ENCODE measurements at places on chromosomes 6 and 20. TPM values are rescaled to one million over a fixed set of nuclear protein-coding genes. Genes with fewer than 3 reads are reported as not detected.

The TMC2 gene
- not detected for polyA plus RNA-seq

The PHACTR3 gene
- polyA plus RNA-seq = not detected

The PGC gene
- not detected for polyA plus RNA-seq

The CLPSL1 gene
- not detected for polyA plus RNA-seq

The FAM209A gene
- polyA plus RNA-seq = not detected

The PRDM13 gene
- polyA plus RNA-seq = not detected

The ITPA gene
- 81.3 TPM for polyA plus RNA-seq

The CENPW gene
- 67.1 TPM for polyA plus RNA-seq

The SNAI1 gene
- polyA plus RNA-seq = 6.4 TPM

The DSP gene
- polyA plus RNA-seq = 0.01 TPM

DNA sequence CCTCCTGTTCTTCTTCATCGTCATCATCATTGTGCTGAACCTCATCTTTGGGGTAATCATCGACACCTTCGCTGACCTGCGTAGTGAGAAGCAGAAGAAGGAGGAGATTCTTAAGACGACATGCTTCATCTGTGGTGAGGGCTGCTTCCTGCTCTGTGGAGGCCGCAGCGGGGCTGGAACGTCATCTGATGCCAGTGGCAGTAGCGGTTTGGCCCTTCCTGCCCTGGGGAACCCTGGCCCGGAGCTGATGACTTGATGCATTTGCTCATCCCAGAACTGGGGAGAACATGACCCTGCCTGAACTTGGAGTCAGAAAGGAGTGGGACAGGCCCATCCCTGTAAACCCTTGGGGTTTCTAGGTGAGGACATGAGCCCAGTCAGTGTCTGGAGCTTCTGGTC lies 18.7 kb downstream of the UQCC2 start:
- H3K27me3 ChIP-seq = no peaks in the 10 kb centered on the region
- H3K4me1 ChIP-seq = peaks cover 5% of the 10 kb centered on the region

- H3K4me3 ChIP-seq = no peak overlapping the region
- no peaks in the 10 kb centered on the region for H3K36me3 ChIP-seq
- no peaks in the 10 kb centered on the region for H3K4me1 ChIP-seq
- H3K27me3 ChIP-seq = peaks cover 4% of the 10 kb centered on the region
- no peak overlapping the region for H3K27ac ChIP-seq
Observed at GRCh38 chr20:17543531-17544131, 12.5 kb upstream of the BFSP1 start.

- H3K27me3 ChIP-seq = no peaks in the 10 kb centered on the region
- no peak for DNase-seq
- H3K36me3 ChIP-seq = no peaks in the 10 kb centered on the region
- H3K4me3 ChIP-seq = no peak overlapping the region
- H3K27ac ChIP-seq = no peak overlapping the region
Observed at GRCh38 chr6:147961481-147962141, 381.0 kb upstream of the SASH1 start.

DNA sequence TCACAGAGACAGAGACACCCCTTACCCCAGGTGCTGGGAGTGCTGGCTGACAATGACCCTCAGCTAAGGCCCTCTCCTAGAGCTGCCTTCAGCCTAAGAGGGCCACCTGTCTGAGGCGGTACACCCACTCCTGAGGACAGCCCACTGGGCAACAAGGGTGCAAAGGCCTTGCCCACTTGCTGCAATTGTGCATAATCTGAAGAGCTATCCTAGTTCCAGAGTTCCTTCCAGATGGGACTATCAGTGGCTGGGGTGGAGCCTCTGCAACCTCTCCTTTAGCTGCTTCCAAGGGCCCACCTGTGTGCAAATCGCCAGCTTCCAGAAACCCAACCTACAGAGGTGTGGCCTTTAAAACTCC lies 87.5 kb downstream of the PREX1 start:
- H3K27me3 ChIP-seq = no peaks in the 10 kb centered on the region
- no peak overlapping the region for H3K4me3 ChIP-seq
- no peak overlapping the region for H3K27ac ChIP-seq
- DNase-seq = no peak
- H3K36me3 ChIP-seq = peaks cover 2% of the 10 kb centered on the region
- H3K4me1 ChIP-seq = no peaks in the 10 kb centered on the region

DNA sequence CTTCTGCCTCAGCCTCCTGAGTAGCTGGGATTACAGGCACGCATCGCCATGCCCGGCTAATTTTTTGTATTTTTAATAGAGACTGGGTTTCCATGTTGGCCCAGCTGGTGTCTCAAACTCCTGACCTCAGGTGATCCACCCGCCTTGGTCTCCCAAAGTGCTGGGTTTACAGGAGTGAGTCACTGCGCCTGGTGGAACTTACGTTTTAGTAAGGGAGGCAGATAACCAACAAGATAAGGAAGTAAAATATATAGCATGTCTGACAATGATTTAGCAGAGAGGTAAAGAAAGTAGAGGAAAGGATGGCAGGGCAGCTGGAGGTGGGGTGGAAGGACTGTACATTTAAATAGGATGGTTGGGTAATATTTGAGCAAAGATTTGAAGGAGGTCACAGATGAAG lies 12.8 kb upstream of the MYMX start:
- H3K36me3 ChIP-seq = no peaks in the 10 kb centered on the region
- peaks cover 34% of the 10 kb centered on the region for H3K4me1 ChIP-seq
- H3K27me3 ChIP-seq = no peaks in the 10 kb centered on the region
- no peak overlapping the region for H3K4me3 ChIP-seq

- H3K4me3 ChIP-seq = no peak overlapping the region
- no peak overlapping the region for H3K27ac ChIP-seq
- no peaks in the 10 kb centered on the region for H3K36me3 ChIP-seq
- H3K27me3 ChIP-seq = peaks cover 2% of the 10 kb centered on the region
Observed at GRCh38 chr6:25316626-25317025, 37.5 kb downstream of the CARMIL1 start.

GRCh38 chr6:33108307-33108706 lies 32.5 kb downstream of the HLA-DPB1 start:
- H3K4me1 ChIP-seq = no peaks in the 10 kb centered on the region
- peaks cover 6% of the 10 kb centered on the region for H3K27me3 ChIP-seq
- DNase-seq = no peak
- no peaks in the 10 kb centered on the region for H3K36me3 ChIP-seq

GRCh38 chr6:3506751-3507383 lies 50.0 kb upstream of the SLC22A23 start:
- peaks cover 44% of the 10 kb centered on the region for H3K27me3 ChIP-seq
- H3K4me1 ChIP-seq = peaks cover 5% of the 10 kb centered on the region
- no peaks in the 10 kb centered on the region for H3K36me3 ChIP-seq

- no peaks in the 10 kb centered on the region for H3K27me3 ChIP-seq
- no peaks in the 10 kb centered on the region for H3K36me3 ChIP-seq
- H3K4me3 ChIP-seq = no peak overlapping the region
- no peaks in the 10 kb centered on the region for H3K4me1 ChIP-seq
- no peak for DNase-seq
Observed at GRCh38 chr6:56745081-56745480, 102.4 kb upstream of the DST start.

DNA sequence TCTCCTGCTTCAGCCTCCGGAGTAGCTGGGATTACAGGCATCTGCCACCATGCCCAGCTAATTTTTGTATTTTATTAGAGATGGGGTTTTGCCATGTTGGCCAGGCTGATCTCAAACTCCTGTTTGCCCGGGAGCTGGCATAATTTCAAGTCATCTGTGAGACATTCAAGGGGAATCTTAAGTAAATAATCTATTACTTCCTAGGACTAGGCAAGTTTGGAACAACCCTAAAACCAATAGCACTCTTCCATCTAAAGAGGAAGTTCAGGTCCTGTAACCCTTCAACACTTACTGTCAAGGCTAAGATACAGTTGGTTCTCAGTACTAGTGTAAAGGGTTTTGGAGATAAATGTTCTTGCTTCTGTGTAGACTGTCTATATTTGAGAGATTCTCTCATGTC lies 267.8 kb upstream of the IRAK1BP1 start:
- no peaks in the 10 kb centered on the region for H3K4me1 ChIP-seq
- DNase-seq = no peak
- no peak overlapping the region for H3K27ac ChIP-seq
- H3K4me3 ChIP-seq = no peak overlapping the region
- no peaks in the 10 kb centered on the region for H3K27me3 ChIP-seq

DNA sequence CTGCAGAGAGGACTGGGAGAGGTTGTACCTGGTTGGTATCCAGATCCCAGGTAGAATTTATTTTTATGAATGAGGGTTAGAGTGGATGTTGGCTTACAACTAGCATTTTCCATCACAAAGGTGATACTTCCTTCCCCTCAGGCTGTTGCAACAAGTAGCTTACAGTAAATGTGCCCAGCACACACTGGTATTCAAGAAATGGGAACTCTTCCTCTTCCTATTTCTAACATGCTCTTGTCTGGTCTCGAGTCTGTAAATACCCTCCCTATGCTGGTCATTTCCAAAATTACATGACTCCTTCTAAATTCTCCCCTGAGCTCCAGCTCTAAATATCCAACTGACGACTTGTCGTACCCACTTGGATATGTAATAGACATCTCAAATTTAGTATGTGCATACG lies 90.1 kb upstream of the FOXC1 start:
- no peak overlapping the region for H3K27ac ChIP-seq
- peaks cover 16% of the 10 kb centered on the region for H3K4me1 ChIP-seq
- H3K4me3 ChIP-seq = no peak overlapping the region
- DNase-seq = no peak

- no peaks in the 10 kb centered on the region for H3K36me3 ChIP-seq
- peak; percentile 48 for DNase-seq
- H3K27ac ChIP-seq = peak overlapping the region; percentile 97
- no peaks in the 10 kb centered on the region for H3K27me3 ChIP-seq
Observed at GRCh38 chr6:28982476-28983266, 22.4 kb downstream of the ZNF311 start.

DNA sequence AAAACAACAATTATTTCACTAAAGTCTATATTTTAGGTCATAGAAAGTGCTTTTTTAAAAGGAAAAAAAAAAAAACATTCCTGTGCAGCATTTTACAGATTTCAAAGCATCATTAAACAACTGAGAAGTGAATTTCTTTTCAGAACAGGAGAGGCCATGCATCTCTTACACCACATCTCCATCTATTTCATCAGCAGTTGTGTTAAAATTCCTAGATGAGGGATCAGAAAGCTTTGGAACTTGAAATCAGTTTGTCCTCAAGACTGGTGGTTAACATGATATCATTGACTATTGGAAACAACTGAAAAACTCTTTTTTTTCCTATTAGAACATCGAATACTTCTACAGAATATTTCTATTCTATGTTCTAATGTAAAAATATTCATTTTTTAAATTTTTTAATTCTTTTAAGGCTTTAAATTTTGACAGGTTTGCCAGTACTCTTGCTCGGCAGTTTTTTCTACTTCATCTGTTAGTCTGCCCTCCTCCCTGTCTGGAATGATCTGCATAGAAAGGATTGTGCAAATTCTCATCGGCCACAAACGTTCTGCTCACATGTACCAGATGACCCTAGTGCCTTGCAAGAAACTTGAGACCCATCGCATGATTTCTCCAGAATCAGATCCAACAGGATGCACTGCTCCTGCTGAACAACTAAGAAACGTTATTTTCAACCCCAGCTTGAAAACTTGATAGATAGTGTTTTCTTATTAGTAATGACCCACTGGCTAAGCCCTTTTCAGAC lies 411.0 kb upstream of the AGPAT4 start:
- H3K36me3 ChIP-seq = no peaks in the 10 kb centered on the region
- H3K27ac ChIP-seq = no peak overlapping the region
- H3K27me3 ChIP-seq = peaks cover 5% of the 10 kb centered on the region
- H3K4me3 ChIP-seq = no peak overlapping the region
- no peaks in the 10 kb centered on the region for H3K4me1 ChIP-seq
